ENCODE measurements at places on chromosomes 6 and 20.

GRCh38 chr6:27141529-27142015 lies 105.9 kb upstream of the PRSS16 start:
- DNase-seq, result no peak

DNA sequence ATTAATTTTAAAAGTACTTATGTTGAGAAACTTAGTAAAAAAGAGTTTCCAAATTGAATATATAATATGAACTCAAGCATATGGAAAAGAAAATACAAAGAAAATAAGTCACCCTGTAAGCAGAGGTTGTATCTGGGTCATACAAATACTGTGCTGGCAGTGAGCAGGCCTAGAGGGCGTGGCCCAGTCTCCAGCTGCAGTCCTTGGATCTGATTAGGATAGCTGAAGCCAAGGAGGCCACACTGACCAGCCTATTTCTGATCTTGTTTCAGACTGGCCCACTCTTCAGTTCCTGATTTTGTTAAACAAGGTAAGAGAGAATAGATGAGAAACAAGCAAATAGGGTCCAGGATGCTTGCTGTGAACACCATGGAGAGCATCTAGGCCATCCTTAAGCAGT lies 228.8 kb downstream of the EPM2A start:
- no peak for DNase-seq

DNA sequence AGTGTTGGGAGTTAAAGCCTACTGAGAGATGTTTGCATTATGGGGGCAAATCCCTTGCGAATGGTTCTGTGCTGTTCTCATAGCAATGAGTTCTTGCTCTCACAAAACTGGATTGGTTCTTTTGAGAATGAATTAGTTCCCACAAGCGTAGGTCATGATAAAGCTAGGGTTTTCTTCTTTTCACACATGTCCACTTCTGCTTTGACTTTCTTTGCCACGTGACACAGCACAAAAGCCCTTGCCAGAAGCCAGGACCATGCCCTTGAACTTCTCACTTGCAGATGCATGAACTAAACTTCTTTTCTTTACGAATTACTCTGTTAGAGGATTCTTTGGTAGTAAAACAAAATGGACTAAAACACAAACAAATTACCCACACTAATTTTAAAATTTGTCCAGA lies 922.8 kb downstream of the EPHA7 start:
- DNase-seq, result no peak

DNA sequence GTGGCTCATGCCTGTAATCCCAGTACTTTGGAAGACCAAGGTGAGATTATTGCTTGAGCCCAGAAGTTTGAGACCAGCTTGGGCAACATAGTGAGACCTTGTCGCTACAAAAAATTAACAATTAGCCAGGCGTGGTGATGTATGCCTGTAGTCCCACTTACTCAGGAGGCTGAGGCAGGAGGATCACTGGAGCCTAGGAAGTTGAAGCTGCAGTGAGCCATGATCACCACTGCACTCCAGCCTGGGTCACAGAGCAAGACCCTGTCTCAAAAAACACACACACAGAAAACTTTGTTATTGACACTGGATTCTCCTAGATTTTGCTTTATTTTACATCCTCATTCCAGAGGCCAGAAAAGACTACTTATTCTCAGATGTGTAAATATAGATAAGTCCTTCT lies 9.5 kb upstream of the REV3L start:
- no peak for DNase-seq

- no peak for DNase-seq
These were observed 49.5 kb downstream of the ADTRP start for GRCh38 chr6:11729076-11729475.

GRCh38 chr6:89313006-89313405 lies 2.1 kb downstream of the GABRR2 start:
- peak; percentile 64 for DNase-seq

DNA sequence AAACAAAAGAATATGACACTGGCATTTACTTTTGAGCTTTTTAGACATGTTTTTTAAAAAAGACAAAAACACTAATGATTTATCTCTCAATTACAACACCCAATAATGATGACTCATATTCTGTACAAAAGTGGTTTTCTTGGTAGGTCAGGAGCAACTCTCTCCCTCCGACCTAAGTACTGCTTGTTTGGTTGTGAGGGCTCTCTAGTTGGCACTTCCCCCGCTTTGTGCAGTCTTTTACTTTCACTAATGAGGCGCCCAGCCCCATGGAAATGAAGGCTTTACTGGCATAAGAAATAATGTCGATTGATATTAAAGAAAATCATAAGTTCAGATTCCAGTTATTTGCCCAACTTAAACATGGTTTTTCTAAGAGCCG lies 1.3 kb downstream of the KPNA5 start:
- DNase-seq, result peak; percentile 3

- DNase-seq, result no peak
These were observed 154.2 kb upstream of the TSHZ2 start for GRCh38 chr20:52817981-52818380.

DNA sequence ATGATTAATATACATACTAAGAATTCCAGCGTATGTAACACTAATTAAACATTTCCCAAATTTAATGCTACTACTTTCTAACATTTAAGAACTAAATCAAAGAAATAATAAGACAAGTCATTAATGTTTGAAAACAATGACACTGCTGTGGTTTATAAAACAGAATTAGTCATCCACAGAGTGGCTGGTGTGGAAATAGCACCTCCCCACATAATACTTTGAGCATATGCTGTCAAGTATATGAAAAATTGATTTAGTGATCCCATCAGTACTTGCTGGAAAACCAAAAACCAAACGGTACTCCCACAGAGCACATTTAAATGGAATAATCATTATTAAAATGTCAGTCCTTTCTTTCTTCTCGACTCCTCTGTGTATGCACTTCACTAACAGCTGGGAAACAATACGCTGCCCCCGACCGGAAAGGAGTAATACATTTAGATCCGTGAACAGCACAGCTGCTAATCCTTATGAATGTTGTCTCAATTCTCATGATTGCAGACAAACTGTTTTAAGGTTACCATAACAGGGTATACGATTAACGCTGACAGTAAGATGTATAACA lies 78.4 kb downstream of the PREP start:
- no peak for DNase-seq

- no peak for DNase-seq
These were observed 35.0 kb upstream of the NELFCD start for GRCh38 chr20:58945965-58946631.

GRCh38 chr6:26030716-26031115 lies 56.5 kb upstream of the HFE start:
- no peak for DNase-seq

- no peak for DNase-seq
These were observed 122.4 kb downstream of the IPCEF1 start for GRCh38 chr6:154234019-154234772.

DNA sequence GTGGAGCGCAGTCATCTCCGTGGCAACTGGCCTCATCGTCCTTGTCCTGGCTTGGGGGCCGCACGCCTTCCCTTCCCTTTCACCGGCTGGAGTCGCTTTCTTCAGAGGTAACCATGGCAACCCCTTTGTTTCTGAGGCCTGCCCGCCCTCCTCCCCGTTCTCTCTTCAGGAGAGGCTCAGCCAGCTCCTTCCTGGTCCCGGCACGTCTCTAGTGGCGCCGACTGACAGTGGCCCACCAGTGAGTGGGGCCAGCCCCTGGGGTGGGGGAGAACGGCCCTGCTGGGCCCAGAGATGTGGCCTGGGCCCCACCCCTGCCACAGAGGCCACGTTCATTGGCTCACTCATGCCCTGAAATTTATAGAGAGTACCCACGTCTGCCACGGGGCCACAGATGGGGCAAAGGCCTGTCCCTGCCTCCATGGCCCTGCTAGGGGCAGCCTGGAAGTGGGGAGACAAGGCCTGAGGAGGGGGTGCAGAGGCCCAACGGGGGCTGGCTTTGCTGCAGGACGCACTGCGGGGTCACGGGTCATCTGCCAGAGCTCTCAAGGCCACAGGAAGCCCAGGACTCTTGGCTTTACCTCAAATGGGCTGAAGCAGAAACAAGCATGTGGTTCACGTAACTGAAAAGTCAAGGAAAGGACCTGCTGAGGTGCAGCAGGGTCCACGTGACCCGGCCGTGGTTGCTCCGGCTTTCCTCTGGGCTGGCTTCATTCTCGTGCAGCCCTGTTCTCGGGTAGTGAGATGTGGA lies 1.4 kb upstream of the OSBPL2 start:
- DNase-seq, result no peak

- no peak for DNase-seq
These were observed 1.0 kb upstream of the HCK start for GRCh38 chr20:32050851-32051556.

DNA sequence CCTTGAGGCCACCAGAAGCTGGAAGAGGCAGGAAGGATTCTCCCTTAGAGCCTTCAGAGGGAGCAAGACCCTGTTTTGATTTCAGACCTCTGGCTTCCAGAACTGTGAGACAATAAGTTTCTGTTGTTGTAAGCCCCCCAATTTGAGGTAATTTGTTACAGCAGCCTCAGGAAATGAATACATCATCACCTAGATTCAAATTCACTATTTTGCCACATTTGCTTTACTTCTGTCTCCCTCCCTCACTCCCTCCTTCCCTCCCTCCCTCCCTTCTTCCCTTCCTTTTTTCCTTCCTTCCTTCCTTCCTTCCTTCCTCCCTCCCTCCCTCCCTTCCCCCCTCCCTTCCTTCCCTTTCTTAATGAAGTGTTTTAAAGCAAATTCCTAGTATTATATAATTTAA lies 58.1 kb upstream of the KIF13A start:
- DNase-seq, result no peak

DNA sequence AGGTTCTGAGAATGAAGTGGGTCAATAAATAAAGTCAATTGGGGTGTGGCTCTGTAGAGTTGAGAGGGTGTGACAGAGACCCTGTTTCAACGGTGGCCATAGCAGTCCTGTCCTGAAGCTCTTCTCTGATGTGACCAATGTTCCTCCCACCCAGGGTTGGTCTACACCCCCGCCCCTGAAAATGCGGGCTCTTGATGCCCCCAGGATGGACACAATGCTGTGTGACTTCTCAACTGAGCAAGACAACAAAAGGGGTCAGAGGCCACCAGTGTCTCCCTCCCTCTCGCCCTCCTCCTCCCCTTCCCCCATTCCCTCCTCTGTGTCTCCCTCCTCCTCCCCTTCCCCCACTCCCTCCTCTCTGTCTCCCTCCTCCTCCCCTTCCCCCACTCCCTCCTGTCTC lies 41.7 kb upstream of the NXT1 start:
- no peak for DNase-seq

DNA sequence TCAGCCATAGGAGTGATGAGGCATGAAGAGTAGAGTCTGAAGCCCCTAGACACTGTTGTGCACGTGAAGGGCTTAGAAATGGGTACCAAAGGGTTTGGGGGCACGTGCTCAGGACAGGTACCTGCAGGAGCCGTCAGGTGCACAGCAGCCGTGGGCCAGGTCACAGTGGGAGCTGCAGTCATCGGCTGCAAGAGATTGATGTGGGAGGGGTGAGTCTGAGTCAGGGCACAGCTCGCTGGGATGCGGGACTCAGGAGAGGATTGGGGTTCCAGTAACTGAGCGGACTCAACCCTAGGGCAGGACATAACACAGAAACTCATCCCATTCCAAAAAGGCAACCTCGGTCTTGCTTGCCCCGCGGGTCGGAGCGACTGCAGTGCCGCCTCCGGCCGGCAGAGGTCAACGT lies 1.1 kb downstream of the DLK2 start:
- DNase-seq, result peak; percentile 64

- DNase-seq, result no peak
These were observed 929.5 kb downstream of the KIF16B start for GRCh38 chr20:15643713-15644112.

- no peak for DNase-seq
These were observed 118.3 kb downstream of the RALGAPA2 start for GRCh38 chr20:20594171-20594530.

- DNase-seq, result peak; percentile 51
These were observed 11.7 kb upstream of the SIRPG start for GRCh38 chr20:1669304-1669703.

DNA sequence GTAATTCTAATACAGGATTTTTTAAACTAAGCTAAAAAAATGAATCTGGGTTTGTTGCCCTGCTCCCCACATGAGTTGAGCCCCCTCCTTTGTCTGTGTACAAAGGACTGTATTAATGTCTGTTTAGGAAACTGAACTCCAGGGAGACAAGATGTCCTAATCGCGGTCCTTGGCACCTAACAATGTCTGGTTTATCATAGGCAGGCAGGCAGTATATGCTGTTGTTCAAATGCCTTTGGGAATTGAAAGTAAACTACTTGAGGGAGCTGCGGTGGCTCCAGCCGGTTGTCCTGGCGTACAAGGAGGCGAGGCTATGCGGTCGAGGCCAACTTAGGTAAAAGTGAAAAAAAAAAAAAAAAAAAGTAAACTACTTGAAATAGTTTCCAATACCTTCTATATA lies 98.5 kb downstream of the TULP4 start:
- no peak for DNase-seq

DNA sequence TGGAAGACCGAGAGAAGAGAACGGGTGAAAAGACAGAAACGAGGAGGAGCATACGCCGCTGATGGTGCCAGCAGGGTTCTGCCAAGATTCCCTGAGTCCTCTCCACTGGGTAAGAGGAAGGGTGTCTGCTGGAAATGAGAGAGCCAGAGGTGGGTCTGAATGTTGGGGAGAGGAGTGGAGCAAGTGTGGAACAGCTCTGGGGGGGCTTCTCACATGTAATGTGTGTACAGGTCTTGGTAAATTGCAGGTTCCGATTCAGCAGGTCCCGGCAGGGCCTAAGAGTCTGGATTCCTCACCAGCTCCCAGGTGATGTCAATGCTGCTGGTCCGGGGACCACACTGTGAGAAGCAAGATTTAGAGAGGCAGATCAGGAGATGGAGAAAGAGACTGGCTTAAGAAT lies 1.5 kb upstream of the EBF4 start:
- DNase-seq, result no peak

DNA sequence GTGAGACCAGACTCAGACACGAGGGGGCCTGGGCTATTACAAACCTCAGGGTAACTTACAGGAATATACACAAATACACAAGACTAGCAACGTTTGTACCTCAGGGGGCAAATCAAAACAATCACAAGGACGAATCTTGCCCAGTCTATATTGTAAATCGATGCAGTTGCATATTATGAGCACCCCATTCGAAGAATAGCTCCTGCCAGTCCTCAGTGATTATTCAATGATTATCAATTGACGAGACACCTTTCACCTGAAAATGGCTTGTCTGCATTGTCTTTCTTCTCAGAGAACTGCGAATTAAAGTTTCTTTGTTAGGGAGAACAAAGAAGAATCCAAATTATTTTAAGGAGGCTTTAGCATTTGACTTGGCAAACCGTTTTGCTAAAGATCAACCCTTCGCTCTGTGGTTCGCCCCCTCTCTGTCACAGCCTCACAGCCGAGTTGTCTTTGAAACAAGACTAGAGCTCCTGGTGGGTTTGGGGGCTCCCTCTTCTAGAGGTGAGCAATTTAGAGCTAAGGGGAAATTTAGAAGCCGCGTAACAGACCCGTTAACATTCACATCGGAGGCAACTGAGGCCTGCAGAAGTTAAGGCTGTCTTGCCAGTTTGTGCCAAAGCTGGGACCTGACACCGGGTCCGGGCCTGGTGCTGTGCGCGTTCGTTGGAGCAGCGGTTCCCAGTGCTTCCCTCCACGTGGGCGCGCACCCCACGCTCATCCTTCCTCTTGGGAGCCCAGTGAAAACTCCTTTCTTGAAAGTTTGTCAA lies 24.9 kb upstream of the MAP3K7 start:
- peak; percentile 1 for DNase-seq

All from brain microvascular endothelial cell (primary cell).